ENCODE measurements at places on chromosomes 1 and 21. TPM values are rescaled to one million over a fixed set of nuclear protein-coding genes. Genes with fewer than 3 reads are reported as not detected.

- peak; percentile 70 for DNase-seq
Measured at GRCh38 chr1:192739476-192740184, 69.2 kb upstream of the RGS2 start.

DNA sequence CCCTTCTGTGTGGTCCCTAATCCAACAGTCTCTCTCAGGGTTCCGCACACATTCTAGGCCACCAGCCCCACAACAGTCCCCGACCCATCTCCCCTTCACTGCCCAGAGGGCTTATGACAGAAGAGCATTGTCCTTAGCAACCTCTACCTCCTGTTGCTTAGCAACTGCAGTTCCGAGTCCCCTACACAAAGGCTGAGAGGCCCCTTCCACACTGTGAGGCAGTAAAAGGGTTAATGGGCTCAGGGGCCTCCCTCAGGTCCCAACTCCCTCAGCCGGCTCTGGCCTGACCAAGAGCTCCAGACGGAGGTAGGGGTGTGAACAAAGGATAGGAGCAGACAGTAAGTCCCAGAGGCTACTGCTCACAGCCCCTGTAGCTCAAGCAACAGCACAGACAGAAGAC is 4.3 kb downstream of the IGSF9 start:
- no peak for DNase-seq

Gene VHLL
- not detected for total RNA-seq

GRCh38 chr1:94006604-94007003 is 97.4 kb upstream of the GCLM start:
- no peak for DNase-seq

Gene ARHGAP30
- not detected for total RNA-seq

- peak; percentile 89 for DNase-seq
Measured at GRCh38 chr21:41752231-41752681, 14.6 kb downstream of the RIPK4 start.

GRCh38 chr1:57192222-57192621 is 226.4 kb upstream of the C8B start:
- no peak for DNase-seq

DNA sequence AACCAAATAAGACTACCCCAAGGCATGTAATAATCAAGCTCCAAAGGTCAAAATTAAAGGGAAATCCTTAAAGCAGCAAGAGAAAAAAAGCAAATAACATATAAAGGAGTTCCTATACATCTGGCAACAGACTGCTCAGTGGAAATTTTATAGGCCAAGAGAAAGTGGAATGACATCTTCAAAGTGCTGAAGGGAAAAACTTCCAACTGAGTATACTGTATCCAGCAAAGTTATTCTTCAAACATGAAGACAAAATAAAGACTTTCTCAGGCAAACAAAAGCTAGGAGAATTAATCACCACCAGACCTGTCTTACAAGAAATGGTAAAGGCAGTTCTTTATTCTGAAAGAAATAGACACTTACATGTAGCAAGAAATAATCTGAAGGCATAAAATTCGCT is 45.0 kb upstream of the SLC44A5 start:
- no peak for DNase-seq

Gene TNN
- total RNA-seq, result not detected

- no peak for DNase-seq
Measured at GRCh38 chr1:20829531-20829930, 42.4 kb upstream of the HP1BP3 start.

- DNase-seq, result no peak
Measured at GRCh38 chr1:156226782-156227181, 14.0 kb downstream of the PMF1 start.

Gene PTPN22
- not detected for total RNA-seq

- no peak for DNase-seq
Measured at GRCh38 chr1:164619006-164619784, 60.2 kb downstream of the PBX1 start.
